ENCODE measurements at places on chromosomes 3 and 15.

GRCh38 chr15:34821831-34822230 lies 26.5 kb upstream of the ACTC1 start:
- peaks cover 66% of the 10 kb centered on the region for H3K27me3 ChIP-seq
- no peaks in the 10 kb centered on the region for H3K36me3 ChIP-seq
- DNase-seq, result no peak
- H3K4me3 ChIP-seq, result no peak overlapping the region

DNA sequence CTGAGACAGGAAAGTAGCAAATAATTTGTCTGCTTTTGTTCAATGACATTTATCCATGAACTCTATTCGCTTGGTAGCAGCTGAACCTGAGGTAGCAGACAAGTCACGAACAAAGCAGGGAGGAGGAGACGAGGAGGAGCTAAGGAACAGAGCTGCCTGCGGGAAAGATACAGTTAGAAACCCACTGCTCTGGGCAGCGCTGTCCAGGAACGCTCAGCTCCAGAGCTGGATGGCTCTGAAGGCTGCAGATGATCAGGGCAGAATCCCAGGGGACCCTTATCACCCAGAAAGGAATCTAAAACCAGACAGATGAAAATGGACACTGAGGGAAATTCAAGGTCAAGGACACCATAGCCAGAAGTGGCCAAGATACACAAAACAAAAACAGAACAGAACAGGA lies 257.8 kb downstream of the CD47 start:
- H3K4me1 ChIP-seq, result no peaks in the 10 kb centered on the region
- no peak overlapping the region for H3K27ac ChIP-seq
- no peak overlapping the region for H3K4me3 ChIP-seq

- no peak overlapping the region for H3K4me3 ChIP-seq
- DNase-seq, result no peak
- H3K27me3 ChIP-seq, result no peaks in the 10 kb centered on the region
These were observed 27.9 kb upstream of the KLF13 start for GRCh38 chr15:31298707-31299172.

- DNase-seq, result no peak
- no peaks in the 10 kb centered on the region for H3K4me1 ChIP-seq
- no peaks in the 10 kb centered on the region for H3K27me3 ChIP-seq
- H3K36me3 ChIP-seq, result peaks cover 31% of the 10 kb centered on the region
These were observed 316.8 kb downstream of the PLCL2 start for GRCh38 chr3:17201538-17201937.

DNA sequence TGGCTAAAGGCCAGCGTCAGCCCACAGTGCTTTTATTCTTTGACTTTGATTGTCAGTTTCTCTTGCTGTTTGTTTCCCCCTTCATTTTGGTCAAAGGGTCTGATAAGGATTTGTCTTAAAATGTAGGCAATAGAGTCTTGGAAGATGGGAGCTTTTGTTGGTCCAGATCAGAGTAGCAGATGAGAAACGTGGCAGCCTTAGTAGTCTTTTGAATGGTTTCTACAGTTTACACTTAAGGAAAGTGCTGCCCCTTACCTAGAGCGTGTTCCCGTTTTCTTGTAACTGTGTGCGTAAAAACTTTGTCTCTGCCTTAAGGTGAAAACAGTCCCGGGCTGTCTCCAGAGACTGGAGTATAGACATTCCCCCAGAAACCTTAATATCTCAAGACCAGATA lies 630 bp downstream of the LXN start:
- H3K27me3 ChIP-seq, result no peaks in the 10 kb centered on the region
- peaks cover 37% of the 10 kb centered on the region for H3K36me3 ChIP-seq
- H3K4me1 ChIP-seq, result peaks cover 28% of the 10 kb centered on the region

DNA sequence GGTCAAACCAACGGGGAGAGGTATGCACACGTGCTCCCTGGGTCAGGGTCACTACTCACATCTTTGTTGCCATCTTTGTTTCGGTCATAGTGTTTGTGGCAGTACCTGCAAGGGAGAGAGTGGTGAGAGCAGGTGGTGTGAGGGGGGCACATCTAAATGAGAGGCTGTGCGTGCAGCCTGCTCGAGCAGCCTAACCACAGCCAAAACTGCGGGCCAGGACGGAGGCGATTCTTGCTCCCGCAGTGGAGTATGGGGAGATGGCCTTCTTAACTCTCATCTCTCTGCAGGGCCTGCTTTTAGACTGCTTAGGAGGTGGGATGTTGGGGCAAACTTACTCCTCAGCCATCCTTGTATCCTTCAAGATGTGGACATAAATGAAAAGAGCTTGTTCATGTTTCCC lies 6.9 kb upstream of the PLA2G4F start:
- peaks cover 91% of the 10 kb centered on the region for H3K36me3 ChIP-seq
- no peak for DNase-seq
- no peak overlapping the region for H3K4me3 ChIP-seq

DNA sequence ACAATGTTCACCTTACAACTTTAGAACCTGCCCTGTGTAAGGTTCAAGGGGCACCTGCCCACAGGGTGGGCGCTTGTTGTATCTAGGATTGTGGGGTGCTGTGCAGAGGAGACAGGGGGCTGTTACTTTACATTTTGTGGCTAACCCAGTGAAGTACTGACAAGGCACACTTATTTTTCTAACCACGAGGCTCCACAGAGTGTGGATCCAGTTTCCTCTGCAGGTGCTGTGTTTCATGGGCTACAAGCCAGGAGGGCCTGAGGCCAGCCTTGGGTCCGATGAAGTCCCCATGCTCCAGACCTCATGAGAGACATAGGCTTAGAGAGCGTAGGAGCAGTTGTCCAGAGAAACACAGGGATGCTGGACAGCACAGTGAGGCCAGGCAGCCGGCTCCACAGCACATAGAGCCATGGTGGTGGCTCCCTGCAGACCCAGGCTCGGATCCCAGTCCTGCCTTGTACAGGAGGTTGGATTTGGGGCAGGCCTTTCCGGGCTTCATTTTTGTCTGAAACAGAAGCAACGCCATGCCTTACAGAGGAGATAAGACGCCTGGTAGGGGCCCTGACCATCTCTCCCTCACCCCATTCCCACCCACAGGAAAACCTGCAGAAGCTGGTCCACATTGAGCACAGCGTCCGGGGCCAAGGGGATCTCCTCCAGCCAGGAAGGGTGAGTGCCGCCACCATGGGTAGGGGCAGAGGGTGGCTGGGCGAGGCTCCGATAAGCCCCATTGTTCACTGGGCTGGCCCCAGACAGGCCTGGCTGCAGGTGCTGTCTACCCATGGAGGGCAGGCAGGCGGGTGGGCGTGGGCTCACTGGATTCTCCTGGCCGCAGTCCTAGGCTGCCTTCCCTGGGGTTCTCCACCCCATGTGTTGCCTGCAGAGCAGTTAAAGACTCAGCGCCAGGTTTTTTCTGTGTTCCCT lies 40.1 kb upstream of the NR2C2 start:
- no peak for DNase-seq
- no peak overlapping the region for H3K27ac ChIP-seq
- peaks cover 13% of the 10 kb centered on the region for H3K27me3 ChIP-seq
- peaks cover 10% of the 10 kb centered on the region for H3K36me3 ChIP-seq
- H3K4me3 ChIP-seq, result no peak overlapping the region

DNA sequence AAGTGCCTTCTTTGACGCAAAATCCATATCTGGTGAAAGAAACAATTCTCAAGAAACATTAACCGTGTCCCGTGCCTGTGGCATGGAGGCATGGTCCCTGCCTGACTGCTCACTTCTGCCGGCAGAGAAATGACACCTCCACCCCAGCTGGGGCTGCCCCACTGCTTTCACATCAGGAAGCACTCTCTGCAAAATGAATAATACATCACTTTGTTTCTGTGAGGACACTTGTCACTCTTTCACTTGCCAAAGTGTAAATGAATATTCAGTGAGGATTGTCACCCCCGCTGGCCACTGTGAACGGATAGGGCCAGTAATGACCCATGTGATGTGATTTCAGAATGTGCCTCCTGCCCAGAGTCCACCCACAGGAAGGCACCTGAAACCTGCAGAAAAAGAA lies 31.1 kb upstream of the SLC24A5 start:
- DNase-seq, result no peak
- H3K4me1 ChIP-seq, result no peaks in the 10 kb centered on the region
- H3K36me3 ChIP-seq, result no peaks in the 10 kb centered on the region
- H3K27ac ChIP-seq, result no peak overlapping the region
- H3K27me3 ChIP-seq, result peaks cover 6% of the 10 kb centered on the region

DNA sequence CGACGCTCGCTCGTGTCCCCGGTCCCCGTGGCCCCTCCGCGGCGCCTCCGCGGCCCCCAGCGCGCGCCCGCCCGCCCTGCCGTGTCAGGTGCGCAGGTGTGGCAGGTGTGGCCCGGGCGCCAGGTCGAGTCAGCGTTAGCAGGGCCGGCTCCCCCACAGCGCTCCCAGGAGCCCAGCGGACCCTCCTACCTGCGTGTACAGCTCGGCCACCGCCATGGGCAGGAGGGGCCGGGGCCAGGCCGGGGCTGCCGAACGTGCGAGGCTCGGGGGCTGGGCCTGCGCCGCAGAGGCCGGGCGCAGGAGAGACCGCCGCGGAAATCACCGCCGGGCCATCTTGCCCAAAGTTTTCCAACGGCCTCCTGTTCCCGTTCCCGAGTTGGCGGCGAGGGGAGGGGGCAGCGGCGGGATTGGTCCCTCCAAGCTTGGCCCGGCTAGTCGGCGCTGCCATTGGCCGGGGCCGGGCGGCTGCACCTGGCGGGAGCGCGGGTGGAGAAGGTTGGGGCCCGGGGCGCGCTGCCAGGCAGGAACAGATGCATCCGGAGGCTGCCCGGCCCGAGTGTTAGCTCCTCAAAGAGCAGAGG lies at the start of gene MYO5C:
Gene MYO5C (minus strand): TSS at position 384 of the 581 bp plus-strand sequence. CDS start 168 bp downstream, at position 216.
- no peaks in the 10 kb centered on the region for H3K36me3 ChIP-seq
- DNase-seq, result no peak
- peaks cover 2% of the 10 kb centered on the region for H3K4me1 ChIP-seq
- no peak within 1 kb of the TSS for H3K27ac ChIP-seq
- peaks cover 34% of the 10 kb centered on the region for H3K27me3 ChIP-seq

GRCh38 chr3:122415762-122416654 lies at the start of gene WDR5B:
Gene WDR5B (minus strand): TSS chr3:122416062. CDS start chr3:122415528, 534 bp downstream.
- peak; percentile 98 for DNase-seq
- H3K27ac ChIP-seq, result peak within 1 kb of the TSS; percentile 100
- peaks cover 4% of the 10 kb centered on the region for H3K27me3 ChIP-seq

DNA sequence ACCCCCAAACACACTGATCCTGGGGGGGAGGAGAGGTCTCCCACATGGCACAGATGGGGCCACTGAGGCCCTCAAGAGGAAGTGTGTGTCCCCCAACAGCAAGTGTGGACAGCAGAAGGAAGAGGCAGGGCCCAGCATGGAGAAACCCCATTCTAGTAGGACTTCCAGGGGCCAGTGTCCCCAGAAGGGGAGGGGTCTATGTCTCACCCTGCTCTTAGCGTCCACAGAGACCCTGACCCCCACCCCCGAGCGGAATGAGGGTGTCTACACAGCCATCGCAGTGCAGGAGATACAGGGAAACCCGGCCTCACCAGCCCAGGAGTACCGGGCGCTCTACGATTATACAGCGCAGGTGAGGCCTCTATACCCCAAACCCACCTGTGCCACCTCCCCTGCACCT lies 35.3 kb downstream of the TSPAN3 start:
- H3K36me3 ChIP-seq, result peaks cover 15% of the 10 kb centered on the region
- DNase-seq, result no peak
- no peaks in the 10 kb centered on the region for H3K27me3 ChIP-seq

GRCh38 chr3:132083583-132084279 lies 48.9 kb upstream of the CPNE4 start:
- no peak for DNase-seq
- H3K36me3 ChIP-seq, result no peaks in the 10 kb centered on the region
- no peak overlapping the region for H3K4me3 ChIP-seq
- H3K4me1 ChIP-seq, result no peaks in the 10 kb centered on the region
- H3K27ac ChIP-seq, result no peak overlapping the region

DNA sequence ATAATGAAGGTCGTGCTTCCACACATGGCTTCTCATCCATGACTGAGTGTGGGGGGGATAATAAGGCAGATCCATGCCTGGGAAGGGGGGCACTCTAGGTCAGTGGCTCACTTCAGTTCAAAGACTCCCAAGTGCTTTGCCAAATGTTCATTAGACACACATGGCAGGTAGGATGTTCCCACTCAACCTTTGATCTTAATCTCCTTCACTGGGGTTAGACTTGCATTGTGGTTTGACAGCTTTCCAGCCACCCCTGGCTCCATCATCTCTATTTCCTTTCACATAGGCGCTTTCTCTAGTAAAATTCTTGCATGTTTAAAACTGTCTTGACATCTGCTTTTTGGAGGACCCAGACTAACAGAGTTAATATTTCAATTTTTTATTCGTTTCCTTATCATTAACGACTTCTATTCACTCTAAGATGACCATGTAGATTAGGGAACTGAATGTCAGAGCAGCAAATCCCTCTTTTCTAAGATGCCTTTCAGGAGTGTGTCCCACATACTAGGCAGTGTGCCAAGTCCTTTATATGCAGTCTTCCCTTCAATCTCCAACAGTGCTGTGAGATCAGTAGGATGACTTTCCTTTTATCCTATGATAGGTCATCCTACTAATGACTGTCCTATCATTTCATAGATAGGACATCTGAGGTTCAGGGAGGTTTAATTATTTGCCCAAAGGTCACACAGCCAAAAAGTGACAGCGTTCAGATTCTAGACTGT lies 57.9 kb downstream of the BTD start:
- H3K36me3 ChIP-seq, result peaks cover 27% of the 10 kb centered on the region
- H3K27ac ChIP-seq, result no peak overlapping the region
- peaks cover 5% of the 10 kb centered on the region for H3K4me1 ChIP-seq
- H3K4me3 ChIP-seq, result no peak overlapping the region
- H3K27me3 ChIP-seq, result peaks cover 4% of the 10 kb centered on the region

DNA sequence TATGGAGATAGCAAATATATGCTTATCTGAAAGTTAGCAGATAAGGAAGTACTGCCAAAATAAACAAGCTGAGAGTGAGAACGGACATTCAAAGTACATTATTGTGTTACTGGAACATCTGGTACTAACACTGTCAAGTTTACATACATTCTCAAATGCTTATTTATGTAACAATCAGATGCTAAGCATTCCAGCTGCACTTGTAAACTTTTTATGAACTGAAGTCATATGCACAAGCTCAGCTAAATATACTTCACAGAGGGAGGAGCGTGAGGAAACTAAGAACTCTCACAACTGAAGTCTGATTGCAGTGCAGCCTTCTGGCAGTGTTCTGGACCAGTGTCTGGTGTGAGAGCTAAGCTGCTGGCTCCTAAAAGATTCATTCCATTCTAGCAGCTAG lies 223.7 kb upstream of the NANOGP8 start:
- H3K4me1 ChIP-seq, result no peaks in the 10 kb centered on the region
- no peak overlapping the region for H3K27ac ChIP-seq
- no peaks in the 10 kb centered on the region for H3K27me3 ChIP-seq
- DNase-seq, result no peak

- H3K4me3 ChIP-seq, result no peak overlapping the region
- DNase-seq, result no peak
- H3K27me3 ChIP-seq, result no peaks in the 10 kb centered on the region
These were observed 652.2 kb downstream of the NAALADL2 start for GRCh38 chr3:175511219-175511785.

Measured in naive thymus-derived CD8-positive, alpha-beta T cell (primary cell).